ENCODE measurements at places on chromosomes 7 and 10.

- DNase-seq = peak; percentile 27
Observed at GRCh38 chr7:1533547-1534329, 3.2 kb downstream of the MAFK start.

- no peak for DNase-seq
Observed at GRCh38 chr7:3404501-3404900, 103.4 kb downstream of the SDK1 start.

- DNase-seq = no peak
Observed at GRCh38 chr10:131485732-131486131, 174.2 kb upstream of the TCERG1L start.

- no peak for DNase-seq
Observed at GRCh38 chr10:103566536-103566935, 73.0 kb downstream of the NEURL1 start.

- DNase-seq = no peak
Observed at GRCh38 chr7:130996833-130997231, 262.8 kb upstream of the KLF14 start.

DNA sequence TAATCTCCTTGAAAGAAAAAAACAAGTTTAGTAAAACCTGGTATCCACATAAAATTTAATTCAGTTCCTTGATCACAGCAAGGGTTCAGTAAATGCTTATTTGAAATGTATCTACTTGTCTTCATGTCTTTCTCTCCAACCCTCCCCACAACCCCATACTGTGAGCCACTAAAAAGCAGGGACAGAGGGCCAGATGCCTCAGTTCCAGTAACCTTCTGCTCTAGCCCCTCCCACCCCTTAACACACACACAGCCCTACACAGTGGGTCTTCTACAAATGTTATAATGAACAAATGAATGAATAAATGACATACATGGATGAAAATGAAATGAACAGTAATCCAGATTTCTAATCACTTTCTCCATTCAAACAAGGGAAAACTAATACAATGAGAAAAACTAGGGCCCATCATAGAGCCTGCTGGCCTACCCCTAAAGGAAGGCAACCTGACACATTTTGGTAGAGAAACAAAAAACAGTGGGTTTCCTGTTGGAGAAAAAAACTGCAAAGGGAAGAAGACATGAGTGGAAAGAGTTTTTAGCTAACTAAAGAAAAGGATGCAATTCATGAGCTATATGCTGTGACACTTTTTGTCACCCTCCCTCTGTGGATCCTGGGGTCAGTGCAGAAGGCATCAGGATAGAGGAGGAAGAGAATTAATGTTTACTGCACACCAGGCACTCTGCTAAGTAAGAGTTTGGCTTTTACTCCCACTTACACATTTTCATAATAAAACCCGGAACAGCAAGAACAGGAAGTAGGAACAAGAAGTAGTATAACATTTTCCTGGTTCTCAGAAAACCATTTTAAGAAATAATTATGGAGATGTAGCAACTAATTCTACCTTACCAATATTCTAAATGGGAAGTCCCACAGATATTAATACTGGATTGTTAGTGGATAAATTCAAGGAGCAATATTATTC is 38.1 kb downstream of the ELMO1 start:
- DNase-seq = no peak

- DNase-seq = no peak
Observed at GRCh38 chr7:43535810-43536585, 46.9 kb upstream of the STK17A start.

DNA sequence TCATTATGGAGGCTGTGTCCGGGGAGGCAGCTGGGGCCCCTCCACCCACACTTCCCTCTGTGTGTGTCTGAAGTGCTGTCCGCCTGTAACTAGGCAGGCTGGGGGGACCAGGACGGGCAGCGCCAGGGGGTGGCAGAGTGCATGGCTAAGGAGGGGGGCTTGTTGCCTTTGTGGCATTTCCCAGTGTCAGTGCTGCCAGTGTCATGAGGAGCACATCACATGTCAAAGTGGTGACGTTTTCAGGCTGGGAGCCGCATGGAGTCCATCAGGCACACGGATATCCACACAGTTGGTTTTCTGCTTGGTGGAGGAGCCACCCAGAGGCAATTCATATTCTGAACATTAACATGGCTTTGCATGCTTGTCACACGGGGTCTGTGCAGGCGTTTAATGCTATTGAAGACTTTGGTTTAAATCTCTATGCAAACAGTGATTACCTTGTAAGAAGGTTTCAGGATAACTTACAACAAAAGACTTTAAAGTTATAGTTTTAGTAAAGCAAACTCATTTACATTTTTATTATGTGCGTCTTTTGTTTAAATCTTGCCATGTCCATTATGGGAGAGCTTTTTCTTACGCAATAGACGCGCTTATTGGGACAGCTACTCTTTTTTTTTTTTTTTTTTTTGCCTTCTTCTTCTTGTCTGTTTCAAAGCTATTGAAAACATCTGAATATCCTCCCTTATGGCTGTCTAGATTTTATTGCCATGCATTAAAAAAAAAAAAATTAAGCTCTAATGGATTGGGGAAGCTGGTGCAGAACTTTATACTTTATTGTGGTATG is 52.9 kb downstream of the C10orf67 start:
- no peak for DNase-seq

- no peak for DNase-seq
Observed at GRCh38 chr10:116995648-116996047, 9.3 kb downstream of the SHTN1 start.

GRCh38 chr7:105622106-105622731 is 40.9 kb upstream of the EFCAB10 start:
- DNase-seq = no peak

DNA sequence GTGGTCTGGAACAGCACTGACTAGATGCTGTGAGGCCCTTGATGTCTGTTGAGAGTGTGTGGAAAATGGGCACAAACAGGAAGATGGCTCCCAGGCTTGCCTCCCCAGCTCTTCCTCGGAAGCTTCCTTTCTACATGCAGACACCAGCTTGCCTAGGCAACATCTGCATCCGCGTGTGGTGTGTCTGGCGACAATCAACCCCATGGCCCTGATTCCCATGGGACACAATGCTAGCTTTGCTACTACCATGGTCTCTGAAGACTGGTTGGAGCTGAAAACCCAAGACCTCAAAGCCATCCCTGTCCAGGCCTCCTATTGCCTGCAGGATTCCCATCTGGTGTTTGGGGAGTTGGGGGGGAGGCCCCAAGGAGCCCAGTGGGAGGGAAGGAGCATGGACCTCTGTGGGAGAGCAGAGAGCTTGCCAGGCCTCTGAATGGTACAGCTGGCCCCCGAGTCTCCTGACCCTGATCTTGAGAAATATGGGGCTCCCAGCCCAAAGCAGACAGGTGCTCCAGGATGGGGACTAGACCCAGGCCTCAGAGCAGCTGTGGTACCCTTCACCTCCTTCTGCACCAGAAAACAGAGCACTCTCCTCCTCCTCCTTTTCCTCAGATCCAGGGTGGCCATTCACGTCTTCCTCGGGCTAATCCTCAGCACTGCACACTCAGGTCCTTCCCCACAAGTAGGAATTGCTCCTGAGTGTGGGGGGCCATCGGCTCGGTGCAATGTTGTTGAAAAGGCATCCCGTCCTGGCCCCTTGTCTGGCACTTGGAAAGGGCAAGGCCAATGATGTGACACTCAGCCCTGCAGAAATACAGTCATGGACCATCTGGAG is 57.6 kb downstream of the ARHGAP22 start:
- DNase-seq = no peak

DNA sequence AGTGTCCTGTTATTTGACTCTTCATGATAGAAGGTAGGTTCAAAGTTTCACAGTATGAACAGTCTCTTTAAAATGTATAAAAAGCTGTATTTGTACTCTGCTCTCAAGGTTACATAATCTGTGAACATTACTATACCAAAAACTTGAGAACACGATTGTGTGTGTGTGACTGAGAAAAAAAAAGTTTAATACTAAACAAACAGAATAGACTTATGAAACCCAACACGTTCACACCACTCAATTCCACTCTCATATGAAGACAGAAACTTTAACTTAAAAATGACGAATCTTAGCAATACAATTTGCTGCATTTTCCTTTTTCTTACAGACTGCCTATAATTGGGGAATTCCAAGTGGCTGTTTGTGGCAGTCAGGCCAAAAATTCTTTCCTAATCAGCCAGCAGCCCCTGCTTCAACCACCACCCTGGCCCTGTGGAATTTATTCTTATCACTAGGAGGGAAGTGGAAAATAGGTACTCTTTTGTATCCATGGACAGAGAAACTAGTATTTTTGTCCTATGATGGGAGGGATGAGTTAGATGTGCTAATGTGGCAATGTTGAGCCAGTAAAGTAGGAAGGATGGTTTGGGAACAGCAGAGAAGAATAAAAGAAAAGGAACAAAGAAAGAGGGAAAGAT is 42.8 kb downstream of the MINDY3 start:
- DNase-seq = no peak

DNA sequence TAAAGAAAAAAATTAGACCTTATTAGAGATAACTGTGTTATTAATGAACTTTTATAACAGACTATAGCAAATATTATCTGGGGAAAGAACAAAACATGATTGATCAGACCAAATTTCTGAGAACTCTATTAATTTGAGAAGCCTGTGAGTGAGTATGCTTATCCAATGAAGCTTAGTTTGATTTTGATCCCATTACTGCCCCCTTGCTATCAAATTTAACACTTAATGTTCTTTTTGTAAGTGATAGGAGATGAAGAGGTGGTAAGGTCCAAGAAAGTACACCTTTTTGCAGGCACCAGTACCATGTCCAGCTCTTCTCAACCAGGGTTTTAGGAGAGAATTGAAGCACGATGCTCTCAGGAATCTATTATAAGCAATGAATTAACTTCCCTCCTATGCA is 49.9 kb downstream of the ZNF365 start:
- no peak for DNase-seq

DNA sequence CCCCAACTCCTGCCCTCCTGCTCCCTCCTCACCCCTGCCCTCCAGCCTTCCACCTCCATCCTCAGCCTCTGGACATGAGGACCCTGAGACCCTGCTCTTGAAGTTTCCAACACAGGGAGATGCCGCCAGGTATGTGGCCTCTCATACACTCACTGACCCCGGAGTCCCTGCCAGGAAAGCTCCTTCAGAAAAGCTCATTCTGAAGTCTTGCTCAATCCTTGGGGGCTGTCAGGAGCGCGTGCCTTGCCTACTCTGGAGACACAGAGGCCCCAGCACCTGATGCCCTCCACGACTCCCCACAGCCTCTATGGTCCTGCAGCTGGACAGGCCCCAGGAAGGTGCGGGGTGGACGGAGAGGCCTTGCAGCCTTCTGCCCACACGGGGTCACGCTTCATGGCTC is 11.0 kb downstream of the NUDT1 start:
- DNase-seq = no peak

GRCh38 chr10:30589441-30589840 is 40.1 kb downstream of the LYZL2 start:
- no peak for DNase-seq

DNA sequence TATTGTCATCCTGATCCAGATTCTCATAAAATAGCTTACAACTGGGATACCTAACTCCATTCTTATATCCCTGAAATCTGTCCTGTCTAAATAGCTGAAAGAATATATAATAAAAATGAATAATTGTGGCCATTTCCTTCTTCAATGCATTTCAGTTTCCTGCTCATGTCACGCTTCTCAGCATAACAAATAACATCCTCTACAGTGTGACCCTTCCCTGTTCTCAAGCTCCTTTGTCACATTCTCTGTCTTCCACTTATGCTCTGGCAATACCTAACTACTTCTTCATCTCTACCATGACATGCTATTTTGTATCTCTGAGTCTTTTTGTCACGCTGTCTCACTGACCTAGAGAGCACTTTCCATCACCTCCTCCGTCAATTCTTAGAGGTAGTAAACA is 884.1 kb upstream of the LRRTM3 start:
- no peak for DNase-seq

DNA sequence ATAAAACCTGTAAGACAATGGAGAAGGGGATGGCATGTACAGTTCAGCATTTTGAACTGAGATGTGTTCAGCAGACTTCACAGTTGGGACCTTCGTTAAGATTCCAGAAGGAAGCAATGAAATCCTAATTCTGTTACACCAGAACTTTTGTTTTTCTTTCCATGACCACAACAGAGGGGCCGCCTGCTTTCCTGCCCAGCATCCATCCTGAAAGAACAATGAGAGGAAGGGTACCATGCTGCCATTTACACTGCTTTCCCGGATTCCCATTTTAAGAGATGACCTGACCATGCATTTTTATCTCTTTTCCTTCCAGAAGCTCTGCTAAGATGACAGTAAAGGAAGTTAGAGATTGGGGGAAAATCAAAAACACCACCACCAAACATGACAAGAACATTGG is 92.7 kb downstream of the PIP4K2A start:
- DNase-seq = no peak

- no peak for DNase-seq
Observed at GRCh38 chr10:6995831-6996230, 415.0 kb downstream of the SFMBT2 start.

- no peak for DNase-seq
Observed at GRCh38 chr7:158077151-158077840, 510.3 kb downstream of the PTPRN2 start.

- DNase-seq = no peak
Observed at GRCh38 chr10:34297541-34298345, 517.4 kb downstream of the PARD3 start.

GRCh38 chr10:108421266-108421665 is 1256.8 kb upstream of the SORCS1 start:
- DNase-seq = no peak

GRCh38 chr7:140035400-140036223 is 27.1 kb downstream of the PARP12 start:
- DNase-seq = no peak

- no peak for DNase-seq
Observed at GRCh38 chr10:108060246-108060645, 895.7 kb upstream of the SORCS1 start.

DNA sequence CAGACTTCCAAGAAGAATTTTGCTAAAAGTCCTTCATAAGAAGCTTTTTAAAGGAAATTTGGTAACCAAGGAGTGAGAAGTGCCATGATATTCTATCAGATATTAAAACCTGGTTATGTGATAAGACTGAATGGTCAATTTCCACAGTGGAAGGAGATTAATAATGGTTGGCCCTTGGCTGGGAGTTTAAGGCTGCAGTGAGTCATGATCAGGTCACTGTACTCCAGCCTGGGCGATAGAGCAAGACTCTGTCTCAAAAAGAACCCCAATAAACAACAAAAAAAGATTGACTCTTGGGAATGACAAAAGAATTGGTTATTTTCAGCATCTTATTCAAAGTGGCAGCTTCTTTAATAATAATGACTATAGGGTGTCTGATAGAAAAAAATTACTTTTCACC is 37.2 kb downstream of the EXOC4 start:
- DNase-seq = no peak

GRCh38 chr10:116112232-116113231 is 160.5 kb downstream of the GFRA1 start:
- no peak for DNase-seq

DNA sequence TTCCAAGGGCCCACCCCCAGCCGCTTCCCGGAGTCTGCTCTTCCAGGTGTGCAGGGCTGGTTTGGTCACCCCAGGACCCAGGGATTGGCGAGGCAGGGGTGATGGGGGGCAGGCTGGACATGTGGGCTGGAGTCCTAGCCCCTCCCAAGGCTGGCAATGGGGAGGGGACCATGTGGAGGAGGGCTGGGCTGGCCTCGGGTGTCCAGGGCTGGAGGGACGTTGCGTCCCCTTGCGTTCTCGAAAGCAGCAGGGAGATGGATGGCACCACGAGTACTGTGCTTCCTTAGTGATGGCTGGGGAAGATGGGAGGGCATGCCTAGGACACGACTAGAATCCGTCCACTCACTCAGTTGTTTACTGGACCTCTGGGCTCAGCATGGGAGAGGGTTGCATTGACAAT is 532.5 kb upstream of the FOXK1 start:
- DNase-seq = no peak

- no peak for DNase-seq
Observed at GRCh38 chr10:35416619-35417312, 80.5 kb downstream of the CCNY start.

GRCh38 chr10:5092848-5093790 is 1.1 kb upstream of the AKR1C3 start:
- no peak for DNase-seq
